ENCODE measurements at places on chromosomes 2 and 18. TPM values are rescaled to one million over a fixed set of nuclear protein-coding genes. Genes with fewer than 3 reads are reported as not detected.

The ABCG5 gene
- total RNA-seq: not detected

The FOXD4L1 gene
- 0.09 TPM for total RNA-seq

The KCNG2 gene
- total RNA-seq: not detected

The PTPRN gene
- total RNA-seq: 1.4 TPM

The SLC9A2 gene
- total RNA-seq: 3.3 TPM

The CACNB4 gene
- 0.19 TPM for total RNA-seq

The CSRNP3 gene
- total RNA-seq: not detected

The CD226 gene
- 0.15 TPM for total RNA-seq

The CHMP1B gene
- 39.9 TPM for total RNA-seq

The TCF7L1 gene
- 11.6 TPM for total RNA-seq

The RAB6C gene
- total RNA-seq: not detected

The FMNL2 gene
- total RNA-seq: 39.0 TPM

The MARCO gene
- not detected for total RNA-seq

The ACOXL gene
- not detected for total RNA-seq

The MYOM1 gene
- 0.13 TPM for total RNA-seq

The FSIP2 gene
- total RNA-seq: not detected

The CABYR gene
- 16.2 TPM for total RNA-seq

The HAAO gene
- total RNA-seq: not detected

The SERPINE2 gene
- 144 TPM for total RNA-seq

The IL1F10 gene
- not detected for total RNA-seq

The CHRNA1 gene
- total RNA-seq: not detected

The SELENOI gene
- 19.9 TPM for total RNA-seq

The KCNS3 gene
- total RNA-seq: 1.3 TPM

The VIL1 gene
- 0.27 TPM for total RNA-seq

The PLB1 gene
- total RNA-seq: 2.6 TPM

The IL36A gene
- not detected for total RNA-seq

The TMEM200C gene
- total RNA-seq: not detected

The RGPD5 gene
- total RNA-seq: 8.8 TPM

The LYPD6B gene
- 0.07 TPM for total RNA-seq

The RALB gene
- 63.4 TPM for total RNA-seq

The CXCR1 gene
- total RNA-seq: not detected

The LDLRAD4 gene
- total RNA-seq: 2.4 TPM

The LONRF2 gene
- 1.5 TPM for total RNA-seq

The ACVR1C gene
- total RNA-seq: 0.01 TPM

The TUBA4A gene
- total RNA-seq: 286 TPM

The LYPD6 gene
- total RNA-seq: 0.22 TPM

The CXCR4 gene
- total RNA-seq: 1.1 TPM

The SPATA3 gene
- total RNA-seq: not detected

The IL36RN gene
- total RNA-seq: 0.12 TPM

The APCDD1 gene
- total RNA-seq: 0.07 TPM

The DHRS9 gene
- 3.9 TPM for total RNA-seq

The ZSWIM2 gene
- total RNA-seq: not detected

The BCL11A gene
- total RNA-seq: 0.01 TPM

The PXDN gene
- total RNA-seq: 12.3 TPM

The FBXO48 gene
- total RNA-seq: 0.60 TPM

The B3GNT7 gene
- 3.0 TPM for total RNA-seq

The CNOT11 gene
- total RNA-seq: 49.8 TPM

The MAP3K19 gene
- total RNA-seq: not detected

The CENPO gene
- 48.4 TPM for total RNA-seq

The CDH20 gene
- not detected for total RNA-seq

The PUM2 gene
- 49.5 TPM for total RNA-seq
